Right ventricle myocardium superior (tissue), 1 donor: ENCODE measurements at places on chromosomes 7 and 10.

DNA sequence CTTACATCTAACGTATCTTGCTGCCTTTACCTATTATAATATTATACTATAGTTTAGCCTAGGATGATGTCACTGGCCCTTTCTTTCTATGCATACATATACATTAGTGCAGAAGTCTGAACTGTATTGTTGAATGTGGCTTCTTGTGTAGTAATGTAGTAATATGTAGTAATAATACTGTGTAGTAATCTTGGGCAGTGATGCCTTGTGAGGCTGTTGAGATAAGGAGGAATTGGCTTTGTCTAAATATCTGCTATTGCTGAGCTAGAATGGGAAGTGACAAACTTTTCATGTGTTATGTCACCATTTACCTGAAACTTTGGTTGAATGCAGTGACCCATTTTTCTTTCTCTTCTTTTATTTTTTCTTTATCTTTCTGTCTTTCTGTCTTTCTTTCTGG, 11.0 kb downstream of the GLCCI1 start:
- DNase-seq: no peak

DNA sequence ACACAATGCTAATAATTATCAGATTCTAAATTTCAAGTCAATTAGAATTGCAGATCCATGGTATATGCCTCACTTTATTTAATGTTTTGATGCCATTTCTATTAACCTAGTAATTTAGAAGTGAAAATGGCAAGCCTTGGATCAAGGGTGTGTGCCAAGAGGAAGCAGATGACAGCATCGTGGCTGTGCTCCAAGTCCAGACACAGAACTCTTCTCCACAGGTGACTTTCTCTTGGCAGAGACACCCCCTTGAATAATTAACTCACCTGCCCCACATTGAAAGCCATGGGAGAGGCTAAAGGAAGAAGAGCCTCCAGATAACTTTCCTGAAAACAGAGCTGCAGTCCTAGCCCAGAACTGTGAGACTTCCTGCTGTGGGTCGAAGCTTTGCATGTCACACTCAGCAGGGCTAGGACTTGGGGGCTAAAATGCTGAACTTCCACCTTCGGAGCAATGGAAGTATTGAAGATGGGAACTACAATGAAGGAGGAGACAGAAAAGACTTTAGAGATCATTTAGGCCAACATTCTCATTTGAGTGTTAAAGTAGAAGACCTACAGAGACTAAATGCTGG, 996 bp upstream of the C10orf90 start:
- DNase-seq: no peak

GRCh38 chr7:134995239-134996096, 9.2 kb downstream of the AGBL3 start:
- DNase-seq: no peak

- DNase-seq: peak; percentile 88
These were observed at the start of gene AP3M1 for GRCh38 chr10:74150204-74150989. Gene AP3M1, minus strand, starts transcription at chr10:74150828. Its CDS starts 12,449 bp downstream, at chr10:74138379.

DNA sequence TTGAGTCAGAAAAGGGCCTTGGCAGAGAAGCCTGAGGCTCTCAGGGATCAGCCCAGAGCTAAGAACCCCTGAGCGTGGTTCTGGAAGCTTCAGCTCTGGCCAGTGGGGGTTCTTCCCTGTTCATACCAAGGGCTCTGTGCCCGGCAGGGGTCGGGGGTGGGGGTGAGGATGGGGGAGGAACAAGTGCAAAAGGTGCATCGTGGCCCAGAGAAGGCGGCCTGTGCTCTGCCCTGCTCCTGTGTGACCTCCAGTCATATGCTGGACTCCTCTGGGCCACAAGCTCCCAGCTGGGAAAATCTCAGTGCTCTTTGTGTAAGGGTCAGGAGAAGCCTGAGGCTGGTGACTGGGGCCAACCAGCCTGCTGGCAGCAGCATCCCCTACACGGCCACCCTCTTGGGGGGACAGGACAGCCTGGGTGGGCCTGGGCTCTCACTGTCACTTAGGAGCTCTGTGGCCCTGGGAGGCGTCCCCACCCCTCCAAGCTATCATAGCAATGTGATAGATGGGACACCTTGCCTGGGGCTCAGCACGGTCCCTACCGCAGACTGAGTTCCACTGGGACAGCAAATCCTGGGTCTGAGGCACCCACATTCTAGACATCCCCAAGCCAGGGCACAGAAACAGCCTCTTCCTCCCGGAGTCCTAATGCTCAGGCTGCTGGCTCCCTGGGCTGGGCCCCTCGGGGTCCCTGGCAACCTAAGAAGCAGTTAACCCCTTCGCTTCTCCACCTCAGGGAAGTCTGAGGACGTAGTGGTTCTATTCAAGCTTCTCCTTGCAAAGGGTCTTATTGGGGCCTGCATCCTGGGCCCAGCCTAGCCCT, 2.5 kb downstream of the MMRN2 start:
- DNase-seq: peak; percentile 34
